Liver (tissue), 10 donors: ENCODE measurements at places on chromosomes 4 and X.

- no peak for DNase-seq
Observed at GRCh38 chr4:68396756-68397155, 46.9 kb upstream of the YTHDC1 start.

GRCh38 chrX:125384867-125385266 lies 65.2 kb downstream of the TEX13C start:
- DNase-seq, result no peak

- no peak for DNase-seq
Observed at GRCh38 chr4:6446130-6446482, 26.3 kb downstream of the PPP2R2C start.

DNA sequence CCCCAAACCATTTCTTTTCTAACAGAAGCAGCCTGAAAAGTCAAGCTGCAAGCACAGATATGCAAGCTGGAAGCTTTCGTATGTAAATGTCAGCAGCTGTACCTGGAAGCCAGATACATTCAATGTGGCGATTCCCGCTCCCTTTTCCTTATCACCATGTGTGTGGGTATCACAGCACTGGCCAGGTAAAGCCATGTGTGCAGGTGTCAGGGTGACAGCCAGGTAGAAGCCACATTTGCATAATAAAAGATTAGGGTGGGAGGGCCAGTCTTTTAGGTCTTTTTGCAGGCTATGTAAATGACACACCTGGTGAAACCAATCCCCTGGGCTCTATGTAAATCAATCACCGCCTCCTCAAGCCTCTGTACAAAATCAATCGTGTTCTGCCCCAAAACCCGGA lies 50.1 kb downstream of the RXFP1 start:
- no peak for DNase-seq

DNA sequence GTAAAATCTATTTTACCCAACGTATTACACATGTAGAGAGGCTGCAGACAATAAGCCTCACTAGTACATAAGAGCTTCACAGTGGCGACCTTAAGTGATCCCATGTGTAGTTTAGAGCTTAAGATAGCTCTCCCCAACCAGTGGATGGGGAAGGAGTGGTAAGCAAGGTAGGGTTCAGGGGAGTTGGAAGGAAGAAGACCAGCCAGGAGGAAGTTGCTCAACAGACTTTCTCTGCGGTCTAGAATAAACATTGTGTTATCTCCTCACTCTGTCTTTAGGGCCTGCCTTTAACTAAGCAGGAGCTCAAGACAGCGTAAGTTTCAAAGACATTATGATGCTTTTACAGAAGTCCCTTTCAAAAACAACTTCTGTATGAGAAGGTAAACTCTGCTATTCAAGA lies 16.8 kb downstream of the MEPE start:
- no peak for DNase-seq

GRCh38 chr4:103451341-103451740 lies 253.2 kb upstream of the CENPE start:
- DNase-seq, result no peak

DNA sequence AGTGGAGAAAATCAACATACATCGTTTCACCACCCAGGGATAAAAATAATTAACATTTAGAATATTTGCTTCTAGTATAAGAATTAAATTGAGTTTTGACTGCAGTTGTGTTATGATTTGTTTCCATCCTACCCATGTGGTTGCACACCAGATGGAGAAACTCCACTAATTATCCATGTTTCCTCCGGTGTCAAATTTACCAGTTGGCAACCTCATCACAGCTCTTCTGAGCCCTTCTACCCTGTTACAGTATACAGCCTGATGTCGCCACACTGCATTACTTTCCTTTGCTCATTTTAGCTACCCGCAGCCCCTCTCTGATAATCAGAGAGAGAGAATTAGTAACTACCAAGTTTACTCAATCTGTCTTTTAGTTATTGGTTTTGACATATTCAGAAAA lies 411.2 kb downstream of the DTHD1 start:
- DNase-seq, result no peak

GRCh38 chrX:18616688-18617406 lies 55.1 kb downstream of the RS1 start:
- no peak for DNase-seq

- DNase-seq, result no peak
Observed at GRCh38 chr4:58602022-58602421, 1491.8 kb upstream of the IGFBP7 start.

GRCh38 chrX:75229774-75230173 lies 44.1 kb upstream of the UPRT start:
- no peak for DNase-seq

DNA sequence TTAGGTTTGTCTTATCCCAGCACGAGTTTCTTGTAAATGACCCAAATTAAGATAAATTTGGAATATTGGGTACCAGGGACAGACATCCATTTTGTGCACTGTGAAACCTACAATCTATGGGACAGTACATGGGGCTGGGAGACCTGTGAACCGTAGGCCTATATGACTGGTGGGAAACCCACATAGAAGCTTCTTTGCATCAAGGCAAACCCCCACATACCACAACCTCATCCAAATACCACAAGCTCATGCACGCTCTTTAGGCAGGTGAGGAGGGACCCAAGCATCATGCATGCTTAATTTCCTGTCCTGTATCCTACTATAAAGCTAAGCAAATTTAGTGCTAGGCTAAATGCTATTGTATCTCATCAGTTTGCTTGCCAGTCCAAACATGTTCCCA lies 47.8 kb downstream of the NIPAL1 start:
- no peak for DNase-seq

DNA sequence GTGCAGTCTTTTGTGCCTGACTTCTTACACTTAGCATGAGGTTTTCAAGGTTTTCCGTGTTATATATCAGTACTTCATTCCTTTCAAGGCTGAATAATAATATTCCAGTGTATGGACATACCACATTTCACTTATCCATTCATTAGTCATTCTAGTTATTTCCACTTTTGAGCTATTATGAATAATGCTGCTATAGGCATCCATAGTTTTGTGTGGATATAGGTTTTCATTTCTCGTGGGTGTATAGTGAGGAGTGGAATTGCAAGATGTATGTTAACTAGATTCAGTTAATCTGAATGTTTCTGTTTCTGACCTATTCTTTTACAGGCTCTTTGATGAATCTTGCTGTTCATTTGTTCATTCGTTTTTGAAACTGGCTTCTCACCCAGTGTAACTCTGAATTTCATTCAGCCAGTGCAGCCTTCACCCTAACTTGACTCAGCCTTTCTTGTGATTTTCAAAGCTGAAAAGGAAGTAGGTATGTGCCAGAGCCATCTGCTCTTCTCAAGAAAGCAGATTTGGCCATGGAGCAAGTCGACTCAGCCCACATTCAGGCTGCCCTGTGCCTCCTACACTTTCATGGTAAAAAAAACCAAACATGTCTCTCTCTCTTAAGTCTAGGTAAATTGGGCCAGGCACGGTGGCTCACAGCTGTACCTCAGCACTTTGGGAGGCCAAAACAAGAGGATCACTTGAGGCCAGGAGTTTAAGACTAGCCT lies 56.3 kb upstream of the NOCT start:
- no peak for DNase-seq

DNA sequence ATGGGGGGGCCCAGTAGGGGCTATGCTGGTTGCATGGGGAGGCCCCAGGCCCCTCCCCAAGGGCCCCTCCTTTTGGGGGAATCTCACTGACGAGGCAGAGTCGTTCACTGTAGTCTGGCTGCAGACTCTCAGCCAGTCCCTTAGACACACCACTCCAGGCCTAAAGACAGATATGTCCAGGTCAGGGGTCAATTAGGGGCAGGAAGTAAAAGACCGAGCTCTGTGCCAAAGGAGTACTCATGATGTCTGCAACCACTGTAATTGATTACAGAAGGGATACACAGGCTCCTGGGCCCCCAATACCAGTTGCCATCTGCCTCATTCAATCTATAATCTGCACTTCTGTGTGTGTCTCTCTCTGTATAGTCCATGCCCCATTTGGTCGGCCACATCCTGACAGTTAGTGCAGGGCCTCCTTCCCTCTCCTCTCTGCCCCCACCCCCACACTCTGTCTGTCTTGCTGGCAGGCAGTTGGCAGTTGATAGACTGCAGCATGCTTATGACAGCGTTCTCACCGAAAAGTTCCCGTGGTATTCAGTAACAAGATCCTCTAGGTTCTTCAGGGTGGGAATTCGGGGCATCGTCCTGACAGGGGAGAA lies 1.3 kb upstream of the CXorf65 start:
- DNase-seq, result no peak

DNA sequence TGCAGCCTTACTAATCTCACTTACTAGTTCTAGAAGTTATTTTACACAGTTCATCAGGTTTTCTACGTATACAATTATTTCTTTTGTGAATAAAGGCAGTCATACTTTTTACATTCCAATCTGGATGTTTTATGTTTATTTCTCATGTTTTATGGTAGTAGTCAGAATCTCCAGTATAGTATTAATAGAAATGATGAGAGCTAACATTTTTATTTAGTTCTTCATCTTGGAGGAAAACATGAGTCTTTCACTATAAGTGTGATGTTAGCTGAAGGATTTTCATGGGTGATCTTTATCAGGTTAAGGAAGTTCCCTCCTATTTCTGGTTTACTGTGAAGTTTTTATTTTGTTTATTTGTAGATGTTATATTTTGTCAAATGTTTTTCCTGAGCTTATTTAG lies 256.1 kb upstream of the GIMD1 start:
- DNase-seq, result no peak

DNA sequence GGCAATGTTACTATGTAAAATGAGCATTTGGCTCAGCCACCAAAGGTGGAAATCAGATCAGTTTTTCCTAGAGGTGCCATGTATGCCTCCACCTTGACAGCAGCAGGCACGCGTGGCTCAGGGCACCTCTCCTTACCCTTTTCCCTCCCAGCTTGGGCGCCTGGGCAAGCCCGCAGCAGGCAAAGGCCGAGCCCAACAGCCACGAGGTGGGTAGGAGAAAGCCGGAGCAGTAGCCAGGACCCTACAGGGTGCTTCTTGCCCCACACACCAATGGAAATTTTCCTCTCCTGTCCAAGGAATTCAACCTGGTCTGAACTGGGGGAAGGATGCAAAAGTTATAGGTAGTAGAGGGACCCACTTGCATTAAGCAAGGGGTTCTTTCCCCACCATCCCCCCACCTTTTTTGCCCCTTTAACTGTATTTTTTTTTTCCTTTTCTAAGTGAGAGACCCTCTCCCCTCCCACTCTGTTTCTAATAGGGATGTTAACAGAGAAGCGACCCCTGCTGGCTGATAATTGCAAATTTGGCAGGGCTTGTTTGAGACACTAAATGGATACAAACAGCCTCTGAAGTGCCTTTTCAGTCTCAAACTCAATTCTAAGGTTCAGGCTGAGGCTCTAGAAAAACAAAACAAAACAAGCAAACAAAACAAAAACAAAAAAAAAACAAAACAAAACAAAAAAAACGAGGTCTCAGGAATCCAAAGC lies 895.1 kb downstream of the PCDH18 start:
- no peak for DNase-seq

- DNase-seq, result no peak
Observed at GRCh38 chrX:54271664-54272063, 86.2 kb downstream of the WNK3 start.

- DNase-seq, result no peak
Observed at GRCh38 chr4:185232370-185232769, 23.0 kb downstream of the SNX25 start.

DNA sequence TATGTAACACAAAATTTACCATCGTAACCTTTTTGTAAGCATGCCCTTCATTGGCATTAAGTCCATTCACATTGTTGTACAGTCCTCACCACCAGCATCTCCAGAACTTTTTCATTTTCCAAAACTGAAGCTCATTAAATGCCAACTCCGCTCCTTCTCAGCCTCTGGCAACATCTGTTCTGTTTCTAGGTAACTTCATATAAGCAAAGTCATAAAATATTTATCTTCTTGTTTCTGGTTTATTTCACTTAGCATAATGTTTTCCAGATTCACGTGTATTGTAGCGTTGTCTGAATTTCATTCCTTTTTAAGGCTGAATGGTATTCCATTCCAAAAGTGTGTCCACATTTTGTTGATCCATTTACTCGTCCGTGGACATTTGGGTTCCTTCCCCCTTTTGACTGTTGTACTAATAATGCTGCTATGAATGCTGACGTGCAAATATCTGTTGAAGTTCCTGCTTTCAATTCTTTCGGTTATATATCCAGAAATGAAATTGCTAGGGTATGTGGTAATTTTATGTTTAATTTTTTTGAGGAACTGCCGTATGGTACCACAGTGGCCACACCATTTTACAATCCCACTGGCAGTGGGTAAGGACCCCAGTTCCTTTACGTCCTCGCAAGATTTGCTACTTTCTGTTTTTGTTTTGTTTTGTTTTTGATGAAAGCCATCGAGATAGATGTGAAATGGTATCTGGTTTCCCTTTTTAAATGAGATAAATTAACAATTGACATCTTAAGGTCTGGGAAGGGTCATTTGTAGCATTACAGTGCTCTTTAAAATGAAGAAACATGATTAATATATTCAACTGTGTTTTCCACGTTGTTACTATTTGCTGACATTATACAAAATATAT lies 63.4 kb downstream of the PTTG2 start:
- DNase-seq, result no peak

GRCh38 chrX:138925330-138925729 lies 213.8 kb upstream of the FGF13 start:
- no peak for DNase-seq

DNA sequence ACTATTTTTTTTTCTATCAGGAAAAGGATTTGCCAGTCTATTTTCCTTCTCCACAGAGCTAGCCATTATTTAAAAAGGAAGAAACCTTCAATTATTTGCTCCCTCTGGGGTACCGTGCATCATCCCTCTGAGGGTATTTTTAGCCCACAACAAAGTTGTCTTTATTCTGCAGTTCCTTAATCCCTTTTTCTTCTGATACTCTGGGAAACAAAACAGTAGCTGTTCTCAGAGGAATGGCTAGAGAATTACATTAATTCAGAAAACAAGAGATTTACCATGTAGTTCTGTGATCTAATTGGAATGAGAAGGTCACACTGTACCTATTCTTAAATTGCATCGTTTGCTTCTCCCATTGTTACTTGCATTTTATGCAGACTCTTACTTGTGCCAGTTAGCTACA lies 1056.7 kb downstream of the STIM2 start:
- DNase-seq, result no peak

DNA sequence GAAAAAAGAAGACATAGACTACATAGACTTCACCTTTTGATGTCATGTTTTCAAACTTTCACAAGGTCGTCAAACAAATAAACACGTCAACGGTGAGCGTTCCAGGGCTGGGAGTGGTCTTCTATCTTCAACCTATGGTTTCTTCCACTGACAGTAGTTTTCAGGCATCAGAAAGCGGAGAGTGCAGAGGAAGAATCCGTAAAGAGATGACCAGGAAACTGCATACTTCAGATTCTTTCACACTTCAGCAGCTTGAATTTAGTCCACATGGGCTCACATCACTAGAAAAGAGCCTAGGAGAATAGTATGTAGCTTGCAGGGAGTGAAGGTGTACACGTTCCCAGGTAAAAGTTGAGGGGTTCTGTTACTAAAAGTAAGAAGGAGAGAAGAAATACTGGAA lies 58.5 kb downstream of the NPY1R start:
- no peak for DNase-seq

DNA sequence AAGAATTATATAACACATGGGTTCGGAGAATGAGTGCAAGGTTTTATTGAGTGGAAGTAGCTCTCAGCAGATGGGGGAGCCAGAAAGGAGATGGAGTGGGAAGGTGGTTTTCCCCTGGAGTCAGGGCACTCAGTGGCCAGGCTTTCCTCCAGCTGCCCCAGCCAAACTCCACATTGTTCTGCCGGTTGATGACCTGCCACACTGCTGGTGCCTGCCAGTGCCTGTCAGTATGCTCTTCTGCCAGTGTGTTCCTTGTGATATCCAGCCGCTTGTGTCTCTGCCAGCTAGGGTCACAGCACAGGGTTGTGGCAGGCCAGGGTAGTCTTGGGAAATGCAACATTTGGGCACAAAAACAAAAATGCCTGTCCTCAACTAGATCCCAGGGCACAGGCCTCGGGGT lies 604.8 kb upstream of the TECRL start:
- no peak for DNase-seq
